NCI-H69 (cell line): ENCODE measurements at places on chromosomes 16 and 17.

- peak; percentile 36 for DNase-seq
These were observed 91.3 kb downstream of the SOCS1 start for GRCh38 chr16:11164482-11165270.

- DNase-seq: no peak
These were observed 139.8 kb upstream of the CACNG5 start for GRCh38 chr17:66695098-66695497.

DNA sequence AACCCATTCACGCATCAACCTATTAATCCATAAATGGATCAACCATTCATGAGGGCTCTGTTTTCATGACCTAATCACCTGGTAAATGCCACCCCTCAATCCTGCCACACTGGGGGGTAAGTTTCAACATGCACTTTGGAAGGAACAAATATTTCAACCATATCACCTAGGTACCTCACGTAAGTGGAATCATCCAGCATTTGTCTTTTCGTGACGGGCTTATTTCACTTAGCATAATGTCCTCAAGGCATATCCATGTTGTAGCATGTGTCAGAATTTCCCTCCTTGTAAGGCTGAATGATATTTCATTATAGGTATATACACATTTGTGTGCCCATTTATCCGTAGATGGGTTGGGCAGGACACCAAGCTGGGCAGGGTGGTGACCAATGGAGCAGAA is 35.6 kb downstream of the ANKRD40 start:
- no peak for DNase-seq

DNA sequence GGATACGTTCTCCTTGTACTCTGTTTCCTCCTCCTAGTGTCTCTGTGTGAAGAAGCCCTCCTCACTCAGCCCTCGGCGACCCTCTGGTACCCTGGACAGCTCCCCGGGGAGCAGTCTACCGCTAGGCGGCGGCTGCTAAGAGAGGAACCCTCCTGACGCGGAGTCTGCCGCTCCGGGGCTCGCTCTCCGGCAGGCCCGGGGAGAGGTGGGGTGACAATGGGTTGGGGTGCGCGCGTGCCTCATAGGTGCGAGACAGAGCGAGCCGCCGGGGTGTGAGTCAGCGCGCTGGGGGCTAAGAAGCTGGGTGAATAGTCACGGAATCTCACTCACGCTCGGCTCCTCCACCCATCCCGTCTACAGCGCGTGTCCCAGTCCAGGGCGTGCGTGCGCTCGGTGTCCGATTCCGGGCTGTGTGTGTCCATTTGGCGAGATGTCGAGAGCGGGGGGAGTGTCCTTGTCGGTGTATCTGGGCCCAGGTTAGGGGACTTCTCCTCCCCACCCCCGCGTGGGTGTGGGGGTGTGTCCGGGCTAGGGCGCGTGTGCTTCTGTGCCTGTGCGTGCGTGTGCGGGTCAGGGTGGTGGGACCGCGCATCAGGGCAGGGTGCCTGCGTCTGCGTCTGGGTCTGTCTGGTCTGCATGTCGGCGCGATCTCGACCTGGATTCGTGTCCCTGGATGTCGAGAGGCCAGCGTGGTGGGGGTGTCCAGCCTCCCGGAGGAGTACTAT is 577 bp upstream of the HS3ST2 start:
- no peak for DNase-seq

GRCh38 chr17:48571826-48572417 is 6.2 kb downstream of the HOXB4 start:
- DNase-seq: peak; percentile 50

DNA sequence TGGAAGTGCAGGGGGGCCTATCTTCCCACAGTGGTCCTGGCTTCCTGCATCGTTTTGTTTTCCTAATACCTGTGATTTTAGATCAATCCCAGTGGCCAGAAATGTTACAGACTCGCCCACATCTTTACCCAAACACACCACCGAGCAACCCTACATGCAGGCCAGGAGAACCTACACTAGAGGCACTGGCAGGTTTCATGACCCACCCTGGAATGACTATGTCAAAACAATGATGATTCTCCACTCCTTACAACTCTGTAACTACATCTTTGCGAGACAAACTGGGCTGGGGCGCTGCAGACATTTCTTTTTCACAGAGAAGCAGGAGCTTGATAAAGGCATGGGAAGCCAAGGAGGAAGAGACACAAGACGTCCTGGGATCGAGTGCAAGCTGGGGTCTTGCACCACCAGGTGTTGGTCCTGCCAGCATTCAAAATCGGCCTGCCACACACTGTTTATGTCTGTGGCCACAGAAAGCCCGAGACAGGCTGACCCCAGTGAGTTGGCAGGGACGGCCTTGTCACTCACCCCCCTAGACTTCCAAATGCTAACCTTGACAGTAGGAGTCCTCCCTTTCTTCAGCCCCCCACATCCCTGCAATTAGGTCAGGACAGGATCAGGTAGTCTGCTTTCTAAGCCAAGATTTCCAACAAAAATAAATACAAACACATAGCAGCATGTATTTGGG is 32.5 kb downstream of the UBE2O start:
- no peak for DNase-seq

- no peak for DNase-seq
These were observed 24.8 kb downstream of the RAD51D start for GRCh38 chr17:35094902-35095301.

DNA sequence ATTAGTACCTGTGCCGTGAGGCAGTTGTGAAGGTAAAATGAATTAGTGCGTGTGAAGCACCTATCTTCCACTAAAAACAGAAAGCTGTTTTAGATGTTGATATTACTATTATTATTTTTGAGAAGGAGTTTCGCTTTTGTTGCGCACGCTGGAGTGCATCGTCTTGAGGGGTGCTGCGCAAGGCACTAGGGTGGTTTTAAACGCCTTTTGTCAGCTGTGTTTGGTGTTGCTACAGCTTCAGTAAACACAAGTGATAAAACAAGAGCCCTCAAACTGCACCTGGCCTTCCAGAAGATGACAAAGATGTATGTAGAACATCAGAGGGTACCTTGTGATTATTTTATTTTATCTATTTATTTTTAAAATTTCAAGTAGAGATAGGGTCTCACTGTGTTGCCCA is 38.2 kb downstream of the PLCG2 start:
- DNase-seq: no peak

- no peak for DNase-seq
These were observed 49.2 kb downstream of the MEOX1 start for GRCh38 chr17:43612515-43612914.

DNA sequence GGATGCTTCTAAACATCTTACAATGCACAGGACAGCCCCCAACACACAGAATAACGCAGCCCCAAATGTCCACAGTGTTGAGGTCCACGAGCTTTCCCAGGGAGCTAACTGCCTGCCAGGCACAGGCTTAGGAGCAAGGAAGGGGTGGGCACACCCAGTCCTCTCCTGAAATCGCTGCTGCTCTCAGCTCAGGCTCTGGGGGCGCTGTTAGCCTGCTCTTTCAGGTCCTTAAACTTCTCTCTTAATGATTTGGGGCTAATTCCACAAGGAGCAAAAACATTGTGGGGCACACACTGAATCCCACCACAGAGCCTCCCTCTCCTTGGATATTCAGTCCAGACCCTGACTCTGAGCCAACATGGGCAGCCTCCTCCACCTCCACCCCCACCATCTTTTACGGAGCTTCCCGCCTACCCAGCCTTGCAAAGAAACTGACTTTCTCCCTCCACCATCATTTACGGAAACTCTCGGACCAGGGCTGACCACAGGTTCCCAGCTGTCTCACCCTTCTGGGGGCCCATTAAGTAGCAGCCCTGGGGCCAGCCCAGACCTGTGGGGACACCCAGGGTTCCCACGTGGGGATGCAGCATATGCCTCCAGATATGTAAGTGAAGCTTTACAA is 1.1 kb downstream of the CD300H start:
- peak; percentile 55 for DNase-seq

- no peak for DNase-seq
These were observed 171.5 kb downstream of the PARN start for GRCh38 chr16:14458576-14458975.

- no peak for DNase-seq
These were observed 12.6 kb downstream of the C1QTNF1 start for GRCh38 chr17:79036596-79036995.

- DNase-seq: no peak
These were observed 3.3 kb downstream of the ATXN2L start for GRCh38 chr16:28826141-28826540.

- DNase-seq: no peak
These were observed 5.2 kb upstream of the RGS9 start for GRCh38 chr17:65131946-65132345.

GRCh38 chr17:57861790-57862693 is 12.2 kb upstream of the MRPS23 start:
- DNase-seq: peak; percentile 49

DNA sequence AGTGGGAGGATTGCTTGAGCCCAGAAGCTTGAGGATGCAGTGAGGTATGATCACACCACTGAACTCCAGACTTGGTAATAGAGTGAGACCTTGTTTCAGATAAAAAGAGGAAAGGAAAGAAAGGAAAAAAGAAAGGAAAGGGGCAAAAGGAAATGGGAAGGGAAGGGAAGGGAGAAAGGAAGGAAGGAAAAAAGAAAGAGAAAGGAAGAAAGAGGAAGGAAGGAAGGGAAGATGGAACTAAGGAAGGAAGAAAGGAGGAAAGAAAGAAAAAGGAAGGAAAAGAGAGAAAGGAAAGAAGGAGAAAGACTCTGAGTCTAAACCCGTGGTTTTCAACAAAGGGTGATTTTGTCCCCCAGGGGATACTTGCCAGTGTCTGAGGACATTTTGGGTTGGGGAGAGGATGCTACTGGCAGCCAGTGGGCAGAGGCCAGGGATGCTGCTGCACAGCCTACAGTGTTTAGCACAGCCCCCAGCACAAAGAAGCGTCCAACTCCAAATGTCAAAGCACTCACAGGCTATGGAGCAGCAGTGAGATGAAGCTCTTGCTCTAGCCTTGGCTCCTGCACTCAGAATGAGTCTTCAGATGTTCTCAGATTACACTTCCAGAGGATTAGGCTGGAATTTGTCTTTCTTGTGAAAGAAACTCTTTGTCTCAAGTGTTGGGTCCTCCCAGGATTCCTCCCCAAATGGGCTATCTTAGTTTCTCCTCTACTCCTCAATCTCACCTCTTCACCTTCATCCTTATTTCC is 64.2 kb downstream of the BMERB1 start:
- no peak for DNase-seq

DNA sequence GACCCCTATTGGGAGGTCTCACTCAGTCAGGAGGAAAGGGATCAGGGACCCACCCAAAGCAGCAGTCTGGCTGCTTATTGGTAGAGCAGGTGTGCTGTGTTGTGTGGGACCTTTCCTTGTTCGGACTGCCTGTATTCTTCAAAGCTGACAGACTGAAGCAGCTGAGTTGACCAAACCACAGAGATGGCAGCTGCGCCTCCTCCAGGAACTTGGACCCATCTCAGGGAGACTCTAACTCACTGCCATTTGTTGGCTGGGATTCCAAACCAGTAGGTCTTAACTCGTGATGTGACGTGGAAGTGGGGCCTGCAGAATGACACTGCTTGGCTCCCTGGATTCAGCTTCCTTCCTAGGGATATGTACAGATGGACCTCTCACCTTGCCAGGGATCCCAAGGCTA is 9.6 kb upstream of the UQCRC2 start:
- no peak for DNase-seq

DNA sequence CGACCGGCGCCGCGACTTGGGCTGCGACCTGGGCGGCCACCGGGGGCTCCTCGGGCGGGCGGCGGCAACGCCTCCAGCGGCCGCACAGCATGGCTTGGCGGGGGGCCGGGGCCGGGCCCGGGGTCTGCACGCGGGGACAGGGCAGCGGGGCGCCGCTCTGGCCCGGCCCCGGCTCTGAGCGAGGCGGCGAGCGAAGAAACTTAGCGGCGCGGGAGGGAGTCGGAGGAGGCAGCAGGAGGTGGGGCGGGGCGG is at the start of gene PLCD3:
TSS of gene PLCD3 (minus strand) at position 196 of the 252 bp plus-strand sequence. CDS start at position 91, 105 bp downstream.
- DNase-seq: no peak

DNA sequence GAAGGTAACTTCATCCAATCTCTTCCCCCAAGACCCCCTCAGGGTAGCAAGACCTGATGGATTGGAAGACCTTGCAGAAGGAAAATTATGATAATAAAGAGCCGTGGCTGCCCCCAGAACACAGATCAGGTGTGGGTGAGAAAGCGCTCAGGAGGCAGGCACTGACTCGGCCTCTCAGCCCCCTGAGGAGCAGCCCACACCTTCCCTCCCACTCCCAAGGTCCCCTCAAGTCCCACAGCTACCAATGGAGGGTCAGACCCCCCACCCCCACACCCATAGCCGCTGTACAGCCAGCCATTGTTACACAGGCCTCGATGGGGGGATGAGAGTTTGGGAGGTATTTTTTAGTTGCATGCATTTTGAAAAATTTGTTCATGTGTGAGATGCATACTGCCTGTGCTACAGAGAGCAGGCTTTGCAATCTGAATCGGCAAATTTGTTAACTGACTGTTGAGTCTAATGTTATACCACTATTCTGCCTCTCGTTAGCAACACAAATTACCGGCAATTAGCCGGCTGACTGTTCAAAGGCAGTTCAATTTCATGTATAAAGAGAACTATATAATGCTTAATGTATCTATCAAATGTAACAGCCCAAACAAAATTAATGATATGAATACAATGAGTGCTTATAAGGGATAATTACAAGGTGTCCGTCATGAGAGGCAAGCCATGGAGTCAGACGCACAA is 211.7 kb downstream of the C16orf78 start:
- DNase-seq: peak; percentile 92

- DNase-seq: no peak
These were observed 9.5 kb downstream of the BLTP2 start for GRCh38 chr17:28635506-28635905.

DNA sequence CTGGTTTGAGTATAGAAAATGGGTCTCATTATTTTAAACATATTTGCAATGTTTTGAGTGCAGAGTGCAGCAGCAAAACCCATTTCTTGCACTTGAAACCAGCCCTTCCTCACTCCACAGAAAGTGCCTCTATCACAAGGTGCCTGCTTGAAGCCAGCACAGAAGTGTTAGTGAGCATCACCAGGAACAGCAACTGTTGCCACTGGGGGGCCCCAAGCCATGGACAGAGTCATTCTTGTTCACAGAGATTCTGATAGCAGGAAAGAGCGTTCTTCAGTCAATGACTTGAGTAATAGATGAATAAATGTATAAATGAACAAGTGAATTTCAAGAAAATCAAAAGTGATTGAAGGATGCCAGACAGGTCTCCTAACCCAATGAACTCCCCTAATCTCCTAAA is 45.6 kb downstream of the CHD9NB start:
- DNase-seq: no peak

DNA sequence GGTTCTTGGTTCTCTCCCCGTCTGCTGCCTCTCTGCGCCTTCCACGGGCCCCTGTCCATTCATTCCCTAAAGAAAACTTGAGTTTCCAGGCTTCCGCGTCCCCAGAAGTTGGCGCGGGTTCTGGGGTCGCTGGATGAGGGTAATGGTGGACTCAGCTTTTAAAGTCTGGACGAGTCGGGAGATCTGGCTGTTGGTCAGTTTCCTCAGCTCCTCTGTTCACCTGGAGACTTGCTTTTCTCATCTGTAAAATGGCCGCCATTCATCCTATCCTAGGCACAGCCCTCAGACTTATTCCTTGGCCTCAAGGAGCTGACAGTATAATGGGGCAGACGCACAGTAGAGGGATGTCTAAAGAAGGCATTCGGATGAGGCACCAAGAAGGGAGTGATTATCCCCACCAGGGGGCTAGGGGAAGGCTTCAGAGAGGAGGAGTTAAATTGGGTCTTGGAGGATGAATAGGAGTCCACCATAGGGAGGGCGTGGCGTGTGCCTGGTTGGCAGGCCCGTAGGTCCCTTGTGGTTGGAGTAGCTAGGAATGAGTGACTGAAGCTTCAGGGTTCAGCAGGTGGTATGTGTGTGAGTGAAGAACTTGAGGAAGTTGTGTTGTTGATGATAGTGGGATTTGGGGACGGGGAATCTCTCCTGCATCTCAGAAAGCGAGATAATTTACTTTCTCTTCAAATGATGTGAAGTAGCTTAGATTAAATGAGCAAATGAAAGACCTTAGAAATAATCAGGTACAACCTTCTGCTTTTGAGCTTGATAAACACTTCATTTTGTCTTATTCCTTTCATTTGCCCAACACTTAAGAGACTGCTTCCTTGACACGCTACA is 652 bp downstream of the VPS35L start:
- DNase-seq: peak; percentile 48
